Ovary (tissue), 10 donors: ENCODE measurements at places on chromosomes 12 and 14.

- no peak for DNase-seq
Measured at GRCh38 chr14:28765169-28765830, 1.3 kb upstream of the FOXG1 start.

- no peak for DNase-seq
Measured at GRCh38 chr12:15932971-15933370, 21.8 kb downstream of the DERA start.

- no peak for DNase-seq
Measured at GRCh38 chr12:69837191-69837590, 12.2 kb downstream of the MYRFL start.

DNA sequence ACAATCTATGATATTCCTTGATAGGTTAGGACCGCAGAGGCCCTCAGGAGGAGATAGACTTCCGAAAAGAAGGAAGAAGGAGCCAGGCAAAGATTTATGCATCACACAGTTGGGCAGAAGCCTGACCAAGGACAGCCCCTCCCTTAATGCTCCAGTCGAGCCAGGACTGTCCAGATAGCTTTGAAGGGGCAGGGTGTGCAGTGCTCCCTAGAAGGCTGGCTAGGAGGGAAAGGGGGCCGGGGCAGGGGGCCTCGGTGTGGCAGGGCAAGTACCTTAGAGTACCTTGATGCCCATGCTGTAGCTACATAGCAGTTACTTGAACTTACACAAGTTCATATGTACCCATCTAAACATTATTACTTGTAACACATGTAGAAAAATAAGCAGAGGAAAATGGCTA is 94.7 kb upstream of the NOS1 start:
- DNase-seq = no peak

GRCh38 chr12:6840761-6841515 is at the start of gene GNB3:
Gene GNB3 (plus strand): TSS chr12:6840925. CDS start chr12:6841288, 363 bp downstream.
- no peak for DNase-seq

DNA sequence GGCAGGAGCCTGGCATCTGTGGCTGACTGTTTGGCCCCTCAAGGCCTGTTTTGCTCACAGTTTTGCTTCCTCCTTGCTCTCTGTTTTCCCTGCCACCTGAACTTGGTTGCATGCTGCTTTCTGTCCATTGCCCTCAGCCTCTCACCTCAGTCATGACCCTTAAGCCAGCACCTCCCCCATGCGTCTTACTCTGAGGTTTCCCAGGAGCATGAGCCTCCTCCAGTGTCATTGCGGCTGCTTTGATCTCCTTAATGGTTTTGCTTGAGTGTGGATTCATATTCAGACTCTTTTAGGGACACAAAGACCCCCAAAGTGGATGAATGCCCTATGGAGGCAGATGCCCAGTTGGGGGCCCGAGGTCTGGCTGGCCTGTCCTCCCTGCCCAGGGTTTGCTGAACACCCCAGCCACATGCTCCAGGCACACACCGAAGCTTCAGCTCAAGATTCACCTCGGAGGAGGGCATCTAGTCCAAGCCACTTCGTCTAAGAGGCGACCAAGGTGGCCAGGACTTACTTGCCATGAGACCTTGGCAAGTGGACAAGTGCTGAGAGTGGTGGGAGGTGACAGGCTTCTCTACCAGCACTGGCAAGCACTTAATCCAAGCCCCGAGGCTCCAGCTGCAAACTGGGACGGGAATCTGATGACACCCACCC is 95.4 kb upstream of the DIO3 start:
- DNase-seq = no peak

DNA sequence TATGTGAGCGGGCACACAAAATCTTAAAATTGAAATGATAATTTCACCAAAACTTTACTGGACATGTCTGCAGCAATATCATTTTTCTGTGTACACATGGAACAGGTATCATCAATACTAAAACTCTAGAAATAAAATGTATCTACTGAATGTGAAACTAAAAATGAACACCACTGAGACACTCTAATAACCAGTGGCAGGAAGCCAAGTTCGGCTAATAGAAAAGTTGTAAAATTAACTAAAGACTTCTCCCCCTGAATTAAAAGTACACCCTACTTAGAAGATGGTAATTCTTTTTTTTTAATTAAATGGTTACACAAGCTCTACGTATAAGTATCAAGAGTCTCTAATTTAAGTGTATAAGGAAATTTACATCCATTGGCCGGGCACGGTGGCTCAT is 227.2 kb downstream of the MED13L start:
- DNase-seq = no peak

DNA sequence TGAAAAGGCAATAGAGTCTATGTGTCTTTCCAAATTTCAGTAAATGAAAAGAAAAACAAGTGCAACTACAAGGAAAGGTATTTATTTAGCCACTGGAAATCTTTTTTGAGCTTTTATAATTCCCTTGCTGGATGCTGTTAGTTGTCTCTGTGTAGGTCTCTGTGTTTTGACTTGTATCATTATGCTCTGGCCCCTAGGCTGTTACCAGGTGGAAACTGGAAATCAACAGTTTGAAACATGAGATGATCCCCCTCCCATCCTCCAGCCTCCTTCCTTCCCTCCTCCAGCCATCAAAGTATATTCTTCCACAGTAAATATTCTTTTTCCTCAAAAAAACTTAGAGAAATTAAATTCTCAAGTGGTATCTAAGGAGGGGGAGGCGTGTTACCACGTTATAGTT is 934 bp upstream of the DCN start:
- DNase-seq = no peak

DNA sequence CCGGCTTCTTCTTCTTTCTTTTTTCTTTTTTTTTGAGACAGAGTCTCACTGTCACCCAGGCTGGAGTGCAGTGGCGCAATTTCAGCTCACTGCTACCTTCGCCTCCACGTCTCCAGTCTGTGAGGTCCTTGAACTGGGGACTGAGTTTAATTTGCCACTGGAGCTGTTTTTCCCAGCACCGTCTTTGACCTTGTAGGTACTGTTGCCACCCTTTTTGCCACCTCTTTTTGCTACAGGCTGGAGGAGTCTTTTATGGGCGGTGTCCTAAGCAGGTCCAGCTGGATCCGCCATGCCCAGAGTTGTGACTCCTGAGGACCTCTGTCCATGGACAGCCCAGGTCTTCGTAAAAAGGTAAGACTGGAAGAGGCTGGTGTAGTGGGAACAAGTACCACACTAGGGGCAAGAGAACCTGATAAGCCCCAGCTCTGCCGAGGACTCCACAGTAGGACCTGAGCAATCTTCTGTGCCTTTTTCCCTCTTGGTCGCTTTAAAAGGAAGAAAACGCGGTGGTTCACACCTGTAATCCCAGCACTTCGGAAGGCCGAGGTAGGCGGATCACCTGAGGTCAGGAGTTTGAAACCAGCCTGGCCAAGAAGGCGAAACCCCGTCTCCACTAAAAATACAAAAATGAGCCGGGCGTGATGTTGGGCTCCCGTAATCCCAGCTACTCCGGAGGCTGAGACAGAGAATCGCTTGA is 946 bp downstream of the RNU4-2 start:
- no peak for DNase-seq

DNA sequence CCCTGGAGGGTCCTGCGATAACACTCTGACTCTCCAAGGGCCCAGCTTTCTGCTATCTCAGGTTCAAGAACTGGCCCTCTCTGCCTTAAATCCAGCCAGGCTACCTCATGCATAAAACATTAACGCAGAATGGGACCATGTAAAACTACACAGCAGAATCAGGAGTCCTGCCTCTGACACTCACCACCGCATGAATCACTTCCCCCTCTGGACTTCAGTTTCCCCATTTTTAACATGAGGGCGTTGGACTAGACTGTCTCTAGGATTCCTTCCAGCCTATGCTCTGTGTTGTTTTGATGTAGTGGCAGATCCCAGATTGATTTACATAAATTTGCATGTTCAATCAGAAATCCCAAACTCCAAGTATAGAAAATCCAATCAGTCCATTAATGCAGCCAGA is 3.3 kb downstream of the NCKAP5L start:
- no peak for DNase-seq

DNA sequence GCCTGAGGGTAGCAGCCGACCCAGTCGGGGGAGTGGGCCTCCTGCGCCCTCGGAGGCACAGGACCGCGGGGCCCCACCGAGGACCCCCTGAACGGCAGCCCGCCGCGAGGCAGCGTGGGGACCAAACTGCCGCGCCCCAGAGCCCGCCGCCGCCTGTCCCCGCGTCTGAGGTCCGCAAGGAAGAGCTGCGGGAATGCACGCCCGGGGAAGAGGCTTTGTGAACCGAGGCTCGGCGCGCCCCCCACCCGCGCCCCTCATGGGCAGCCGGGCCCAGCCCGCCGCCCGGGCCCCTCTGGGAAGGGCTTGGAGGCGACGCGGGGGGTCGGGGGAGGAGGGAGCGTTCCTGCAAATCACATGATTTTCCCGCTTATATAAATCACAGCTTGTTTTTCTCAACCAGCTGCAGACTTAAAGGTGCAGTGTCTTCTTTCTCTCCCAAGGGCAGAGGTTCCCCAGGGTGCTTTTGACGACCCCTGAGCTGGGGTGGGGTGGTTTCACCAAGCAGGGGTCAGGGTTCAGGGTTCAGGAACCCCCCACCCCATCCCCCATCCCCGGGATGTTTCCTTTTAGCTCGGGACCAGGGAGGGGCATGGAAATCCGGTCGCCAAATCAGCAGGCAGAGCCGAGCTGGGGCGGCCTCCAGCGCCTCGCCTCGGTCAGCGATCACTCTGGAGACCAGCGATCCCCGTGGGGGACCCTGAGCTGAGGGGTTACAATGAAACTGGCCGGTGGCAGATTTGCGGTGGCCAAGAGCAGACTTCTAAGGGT is 44.7 kb upstream of the ATP23 start:
- peak; percentile 89 for DNase-seq

- DNase-seq = no peak
Measured at GRCh38 chr12:127351481-127352010, 915.4 kb upstream of the TMEM132C start.

DNA sequence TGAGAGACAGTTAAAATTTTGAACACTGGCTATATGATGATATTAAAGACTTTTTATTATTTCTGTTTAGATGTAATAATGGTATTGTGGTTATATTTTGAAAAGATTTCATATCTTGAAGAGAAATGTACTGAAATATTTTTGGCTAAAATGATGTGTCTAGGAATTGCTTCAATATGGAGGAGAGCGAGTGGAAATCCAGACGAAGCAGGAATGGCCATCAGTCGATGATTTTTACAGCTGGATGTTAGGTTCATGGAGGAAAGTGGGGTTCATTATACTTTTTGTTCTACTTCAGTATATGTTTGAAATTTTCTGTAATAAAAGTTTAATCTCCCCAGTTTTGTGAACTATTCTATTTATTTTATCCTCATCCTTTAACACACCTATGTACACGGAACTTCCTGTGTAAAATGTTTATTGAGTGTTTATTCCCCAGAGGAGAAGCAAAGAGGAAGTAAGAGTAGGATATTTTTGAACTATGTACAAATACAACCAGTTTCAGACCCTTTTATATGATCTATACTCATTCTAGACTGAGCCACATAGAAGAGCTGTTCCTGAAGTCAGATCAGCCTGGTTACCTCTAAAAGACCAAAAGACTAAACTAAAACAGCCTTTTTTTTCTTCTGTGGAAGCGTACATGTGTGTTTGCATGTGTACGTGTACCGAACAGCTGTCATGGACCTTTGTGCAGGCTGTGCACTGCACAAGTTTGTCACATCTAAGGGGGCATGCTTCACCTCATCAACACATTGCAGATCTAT is 211.0 kb upstream of the NUDT4 start:
- no peak for DNase-seq

GRCh38 chr12:64585104-64585503 is 25.2 kb upstream of the RASSF3 start:
- DNase-seq = no peak

DNA sequence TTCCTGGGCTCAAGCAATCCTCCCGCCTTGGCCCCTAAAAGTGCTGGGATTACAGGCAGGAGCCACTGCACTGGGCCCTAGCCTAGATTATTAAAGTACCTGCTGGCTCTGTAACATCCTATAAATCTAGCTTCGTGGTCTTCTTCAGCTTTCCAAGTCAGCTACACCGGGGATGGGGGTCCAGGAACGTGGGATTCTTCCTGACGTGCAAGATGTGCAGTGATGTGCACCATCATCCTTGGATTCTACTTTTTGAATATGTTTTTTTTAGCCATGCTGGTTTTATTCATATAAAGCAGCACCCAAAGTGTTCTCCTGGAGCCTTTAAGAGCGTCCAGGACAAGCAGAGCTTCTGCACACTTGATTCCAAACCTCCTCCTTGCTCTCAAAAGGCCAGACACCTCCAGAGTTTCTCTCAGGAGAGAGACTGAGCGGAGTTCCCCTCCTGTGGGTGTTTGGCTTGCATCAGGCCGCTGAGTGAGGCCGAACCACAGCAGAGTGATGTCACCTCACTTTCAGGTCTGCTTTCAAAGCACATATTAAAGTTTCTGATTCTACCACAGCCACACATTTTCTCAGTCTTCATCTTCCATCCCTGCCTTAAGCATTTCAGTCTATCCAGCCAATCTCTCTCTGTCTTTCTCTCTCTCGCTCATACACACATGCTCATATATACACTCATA is 33.4 kb downstream of the VCPKMT start:
- no peak for DNase-seq

- no peak for DNase-seq
Measured at GRCh38 chr12:19547271-19547671, 108.0 kb downstream of the AEBP2 start.

DNA sequence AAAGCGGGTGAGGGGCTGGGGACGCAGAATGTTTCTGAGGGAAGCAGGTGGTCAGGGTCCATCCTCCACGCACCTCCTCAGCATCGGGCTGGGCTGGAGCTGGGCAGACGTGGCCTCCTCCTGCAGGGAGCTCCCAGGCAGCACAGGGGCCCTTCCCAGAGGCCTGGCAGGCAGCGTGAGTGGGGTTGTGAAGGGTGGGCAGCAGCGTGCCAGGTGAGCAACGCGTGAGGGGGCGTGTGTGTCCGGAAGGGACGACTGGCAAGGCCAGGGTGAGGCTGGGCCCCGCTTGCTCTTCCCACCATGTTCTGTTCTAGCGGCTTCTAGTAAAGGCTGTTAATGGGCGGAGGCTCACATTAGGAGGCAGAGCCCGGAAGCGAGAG is 17.1 kb downstream of the ANKRD9 start:
- DNase-seq = peak; percentile 37

DNA sequence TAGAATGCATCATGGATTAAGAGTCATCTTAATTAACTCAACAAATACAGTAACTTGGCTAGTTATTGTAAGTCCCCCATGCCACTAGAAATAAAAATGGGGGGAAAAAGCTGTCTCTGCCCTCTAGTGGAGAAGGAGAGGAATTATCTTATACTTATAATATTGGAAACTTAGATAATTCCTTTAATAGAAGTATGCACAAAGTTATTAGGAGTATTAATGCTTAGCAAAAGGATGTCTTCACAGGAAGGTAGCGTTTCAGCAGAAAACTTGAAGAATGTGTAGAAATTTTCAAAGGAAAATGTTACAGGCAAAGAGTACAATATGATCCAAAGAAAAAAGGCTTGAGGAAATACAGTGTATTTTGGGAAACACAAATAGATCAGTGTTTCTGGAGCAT is 19.8 kb downstream of the OR5AU1 start:
- DNase-seq = no peak
